ENCODE measurements at places on chromosomes 11 and 22.

GRCh38 chr22:38950527-38951295, 6.7 kb upstream of the APOBEC3A start:
- peaks cover 2% of the 10 kb centered on the region for H3K27me3 ChIP-seq
- H3K4me3 ChIP-seq: no peak overlapping the region
- H3K27ac ChIP-seq: no peak overlapping the region
- no peaks in the 10 kb centered on the region for H3K4me1 ChIP-seq
- H3K36me3 ChIP-seq: no peaks in the 10 kb centered on the region

- no peak for DNase-seq
- H3K27me3 ChIP-seq: peaks cover 50% of the 10 kb centered on the region
- peaks cover 28% of the 10 kb centered on the region for H3K4me1 ChIP-seq
- no peak overlapping the region for H3K27ac ChIP-seq
- no peaks in the 10 kb centered on the region for H3K36me3 ChIP-seq
Measured at GRCh38 chr11:124867700-124868099, 2.5 kb downstream of the ROBO3 start.

- no peak for DNase-seq
- peaks cover 3% of the 10 kb centered on the region for H3K27me3 ChIP-seq
- H3K27ac ChIP-seq: no peak overlapping the region
- H3K36me3 ChIP-seq: no peaks in the 10 kb centered on the region
- H3K4me3 ChIP-seq: no peak overlapping the region
Measured at GRCh38 chr22:45533703-45534102, 31.0 kb downstream of the FBLN1 start.

DNA sequence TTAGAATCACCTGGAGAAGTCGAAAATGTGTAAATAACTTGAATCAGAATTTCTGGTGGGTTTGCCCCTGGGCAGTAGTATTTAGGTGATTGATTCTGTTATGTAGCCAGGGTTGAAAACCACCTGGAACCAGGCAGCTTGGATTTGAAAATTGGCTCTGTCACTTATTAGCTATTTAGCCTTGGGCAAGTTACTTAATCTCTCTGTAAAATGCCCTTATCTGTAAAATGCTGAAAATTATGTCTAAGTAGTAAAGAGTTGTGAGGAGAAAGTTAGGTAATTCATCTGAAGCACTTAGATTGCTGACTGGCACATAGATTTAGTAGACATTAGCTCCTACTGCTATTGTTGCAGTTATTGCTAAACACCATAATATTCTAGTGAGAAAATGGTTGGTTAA, 49.3 kb downstream of the PPME1 start:
- no peak overlapping the region for H3K27ac ChIP-seq
- no peaks in the 10 kb centered on the region for H3K4me1 ChIP-seq
- no peak for DNase-seq
- H3K4me3 ChIP-seq: no peak overlapping the region
- peaks cover 13% of the 10 kb centered on the region for H3K36me3 ChIP-seq
- H3K27me3 ChIP-seq: no peaks in the 10 kb centered on the region

GRCh38 chr11:59716051-59716450, 2.4 kb upstream of the OR10V1 start:
- no peak overlapping the region for H3K4me3 ChIP-seq
- DNase-seq: no peak
- H3K27me3 ChIP-seq: peaks cover 6% of the 10 kb centered on the region
- no peaks in the 10 kb centered on the region for H3K4me1 ChIP-seq
- H3K27ac ChIP-seq: no peak overlapping the region
- no peaks in the 10 kb centered on the region for H3K36me3 ChIP-seq

All from immature natural killer cell (primary cell).